ENCODE measurements at places on chromosomes 11 and 22.

DNA sequence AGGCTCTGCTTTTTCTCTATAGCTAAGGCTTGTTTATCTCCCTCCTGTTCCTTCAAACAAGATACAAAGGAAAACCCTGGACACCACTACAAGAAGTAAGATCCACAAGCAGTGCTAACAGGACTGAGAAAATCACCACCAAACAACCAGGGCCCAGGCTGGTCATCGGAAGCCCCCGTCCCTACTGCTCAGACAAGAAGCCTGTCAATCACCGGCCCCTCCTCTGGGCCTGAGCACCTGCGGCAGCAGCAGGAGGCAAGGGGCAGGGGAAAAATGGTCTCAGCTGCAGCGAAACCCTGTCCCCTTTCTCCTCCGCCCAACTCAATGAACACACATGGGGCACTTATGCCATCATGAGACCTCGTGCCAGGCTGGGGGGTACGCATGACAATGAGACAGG is 155.2 kb downstream of the CEP164 start:
- DNase-seq = no peak

DNA sequence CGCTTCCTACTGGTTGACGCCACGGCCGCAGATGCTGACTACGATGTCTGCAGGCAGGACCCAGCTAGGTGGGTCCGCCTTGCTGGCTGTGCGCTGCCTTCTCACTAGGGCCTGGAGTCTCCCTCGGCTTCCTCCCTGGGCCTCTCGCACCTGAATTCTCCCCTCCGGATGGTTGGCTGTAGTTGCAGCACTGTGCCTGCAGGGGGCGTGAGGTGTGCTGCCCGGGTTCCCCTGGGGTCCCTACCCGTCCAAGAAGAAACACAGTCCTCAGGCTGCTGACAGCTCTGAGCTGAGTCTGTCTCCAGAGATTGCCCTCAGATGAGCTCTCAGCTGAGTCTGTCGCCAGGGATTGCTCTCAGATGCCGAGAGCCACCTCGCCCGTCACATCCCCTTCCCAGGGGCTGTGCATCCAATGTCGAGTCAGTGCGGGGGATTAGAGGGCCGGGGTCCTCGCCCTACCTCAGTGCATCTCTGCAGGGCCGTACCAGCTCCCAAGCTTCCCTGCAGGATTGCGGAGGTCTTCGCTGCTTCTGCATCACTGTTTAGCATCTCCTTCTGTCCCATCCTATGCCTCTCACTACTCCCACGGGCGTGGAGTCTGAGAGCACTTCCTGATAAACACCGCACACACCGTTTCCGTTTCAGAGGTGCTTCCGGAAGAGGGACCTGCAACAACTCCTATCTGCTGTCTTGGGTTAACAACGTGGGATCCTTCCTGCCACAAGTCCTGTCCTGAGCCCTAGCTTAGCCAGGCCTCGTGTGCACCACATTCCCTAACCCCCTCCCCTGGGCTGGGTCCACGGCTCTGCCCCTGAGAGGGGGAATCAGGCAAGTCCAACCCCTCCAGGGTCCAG is 196.9 kb downstream of the CSNK2A3 start:
- DNase-seq = no peak

DNA sequence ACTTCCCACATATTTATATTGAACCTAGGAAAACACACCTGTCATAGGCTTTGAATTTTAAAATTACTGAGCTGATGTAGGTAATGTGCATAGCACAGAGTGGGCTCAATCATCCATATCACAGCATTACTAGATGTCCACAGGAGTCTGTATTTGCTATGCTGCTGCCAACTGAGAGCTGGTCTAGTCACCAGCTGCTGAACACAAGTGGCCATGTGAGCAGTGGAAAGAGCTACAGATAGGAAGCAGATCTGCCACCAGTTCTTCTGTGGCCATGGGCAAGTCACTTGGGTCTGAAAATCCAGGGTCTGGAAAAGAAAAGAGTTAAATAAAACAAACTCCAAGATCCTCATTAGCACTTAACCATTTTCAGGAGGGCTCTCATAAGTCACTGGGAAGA is 91.8 kb downstream of the APIP start:
- peak; percentile 6 for DNase-seq

- no peak for DNase-seq
Measured at GRCh38 chr22:16819249-16819648, 6.0 kb downstream of the XKR3 start.

DNA sequence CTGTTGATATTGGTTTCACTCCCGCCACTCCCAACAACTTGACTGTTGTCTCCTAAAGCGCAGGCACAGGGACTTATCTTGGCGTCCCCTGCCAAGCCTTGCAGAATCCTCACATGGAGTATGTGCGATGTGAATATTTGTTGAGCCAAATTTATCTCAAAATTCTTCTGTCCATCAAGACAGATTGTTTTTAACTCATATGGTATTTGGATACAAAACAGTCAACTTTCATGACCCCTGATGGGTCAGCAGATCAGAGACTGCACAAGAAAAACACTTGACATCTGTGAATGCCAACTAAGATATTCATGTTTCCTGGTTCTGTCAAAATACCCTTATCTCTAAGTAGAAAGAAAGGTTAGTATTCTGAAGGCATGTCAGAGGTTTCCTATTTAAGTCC is 221.7 kb upstream of the BLID start:
- DNase-seq = no peak

DNA sequence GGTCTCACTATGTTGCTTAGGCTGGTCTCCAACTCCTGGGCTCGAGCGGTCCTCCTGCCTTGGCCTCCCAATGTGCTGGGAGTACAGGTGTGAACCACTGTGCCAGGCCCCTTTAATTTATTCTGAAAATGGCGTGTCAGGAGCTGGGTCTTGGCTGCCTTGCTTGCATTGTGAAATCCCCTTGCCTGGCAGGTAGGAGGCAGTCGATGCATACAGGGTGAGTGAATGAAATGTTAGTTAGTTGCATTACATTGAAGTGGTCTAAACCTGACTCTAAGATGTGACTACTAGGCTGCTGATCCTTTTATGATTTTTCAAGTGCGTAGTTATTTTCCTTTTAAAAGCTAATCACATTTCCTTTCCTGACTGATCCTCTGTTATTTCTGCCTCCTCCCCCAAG is 42.9 kb downstream of the PARVB start:
- no peak for DNase-seq

DNA sequence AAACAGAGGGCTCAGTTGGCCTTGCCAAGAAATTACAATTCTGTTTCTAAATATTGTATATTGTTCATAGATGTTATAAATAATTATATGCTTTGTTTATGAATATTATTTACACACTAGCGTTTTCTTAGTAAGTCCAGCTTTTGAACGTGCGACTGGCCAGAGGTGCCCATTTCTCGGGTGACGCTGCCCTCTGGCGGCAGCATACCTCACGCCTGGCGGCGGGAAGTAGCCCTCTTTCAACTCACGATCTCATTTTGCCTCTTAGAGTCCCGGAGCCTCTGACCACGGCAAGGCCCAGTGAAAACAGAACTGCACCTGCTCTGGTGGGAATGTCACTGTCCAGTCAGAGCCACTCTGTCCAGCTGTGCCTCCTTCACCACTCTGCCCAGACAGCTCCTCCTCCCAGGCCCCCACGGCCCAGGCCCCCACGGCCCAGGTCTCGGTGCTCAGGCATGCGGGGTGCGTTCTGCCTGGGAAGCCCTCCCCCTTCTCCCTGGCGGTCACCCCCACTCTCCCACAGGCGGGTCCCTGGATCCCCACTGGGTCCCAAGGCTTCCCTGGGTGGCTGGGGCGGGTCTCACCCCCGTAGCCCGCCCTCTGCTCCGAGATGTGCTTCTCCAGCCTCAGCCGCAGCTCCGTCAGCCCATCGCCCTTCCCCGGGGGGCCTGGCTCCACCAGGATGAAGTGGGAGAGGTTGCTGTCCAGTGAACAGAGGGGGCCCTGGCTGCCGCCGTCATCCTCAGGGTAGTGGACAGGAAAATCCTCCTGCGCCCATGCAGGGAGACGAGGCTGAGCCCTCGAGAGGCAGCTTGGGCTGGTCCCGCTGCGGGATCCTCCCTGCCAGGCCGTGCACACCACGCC is 19.3 kb downstream of the TSSC4 start:
- peak; percentile 82 for DNase-seq

DNA sequence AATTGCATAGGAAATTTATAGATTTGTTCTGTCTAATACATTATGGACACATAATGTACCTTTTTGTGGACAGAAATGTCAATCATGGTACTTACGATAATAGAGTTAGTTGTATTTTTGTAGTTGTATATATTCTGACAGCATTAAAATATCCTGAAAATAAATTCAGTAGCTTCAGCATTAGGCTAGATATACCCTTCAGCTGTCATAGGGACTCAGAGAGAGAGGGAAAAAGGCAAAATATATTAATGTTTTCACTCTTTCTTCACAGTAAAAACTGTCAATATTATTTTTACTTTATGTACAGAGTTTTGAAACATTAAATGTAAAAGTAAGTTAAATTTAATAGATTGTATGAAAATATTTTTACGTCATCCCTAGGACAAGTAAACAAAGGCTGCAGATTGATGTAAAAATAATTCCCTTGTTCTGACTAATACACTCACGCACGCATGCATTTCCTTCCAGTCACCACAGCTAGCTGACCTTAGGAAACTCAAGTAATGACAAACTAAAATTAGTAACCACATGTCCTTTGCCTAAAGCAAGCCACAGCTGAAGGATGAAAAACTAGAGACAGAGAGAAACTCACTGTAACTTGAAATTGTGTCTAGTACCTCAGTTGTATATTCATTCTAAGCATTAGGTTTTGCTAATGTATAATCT is 104.7 kb upstream of the CARD18 start:
- no peak for DNase-seq

- DNase-seq = no peak
Measured at GRCh38 chr11:106276859-106277436, 199.5 kb downstream of the AASDHPPT start.

DNA sequence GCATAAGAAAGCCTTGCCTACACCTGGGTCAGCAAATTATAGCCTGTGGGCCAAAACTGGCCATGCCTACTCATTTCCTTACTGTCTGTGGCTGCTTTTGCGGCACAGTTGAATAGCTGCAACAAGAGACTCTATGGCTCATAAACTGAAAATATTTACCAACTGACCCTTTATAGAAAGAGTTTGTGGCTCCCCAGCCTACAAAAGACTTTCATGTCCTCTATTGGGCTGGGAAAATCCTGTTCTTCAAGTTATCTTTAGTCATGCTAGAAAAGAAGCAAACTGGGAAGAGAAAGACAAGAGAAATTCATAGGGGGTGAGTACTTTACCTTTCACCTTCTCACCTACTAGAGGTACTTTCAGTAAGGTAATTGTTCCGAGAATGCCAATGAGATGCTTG is 175.1 kb downstream of the SWAP70 start:
- DNase-seq = no peak

DNA sequence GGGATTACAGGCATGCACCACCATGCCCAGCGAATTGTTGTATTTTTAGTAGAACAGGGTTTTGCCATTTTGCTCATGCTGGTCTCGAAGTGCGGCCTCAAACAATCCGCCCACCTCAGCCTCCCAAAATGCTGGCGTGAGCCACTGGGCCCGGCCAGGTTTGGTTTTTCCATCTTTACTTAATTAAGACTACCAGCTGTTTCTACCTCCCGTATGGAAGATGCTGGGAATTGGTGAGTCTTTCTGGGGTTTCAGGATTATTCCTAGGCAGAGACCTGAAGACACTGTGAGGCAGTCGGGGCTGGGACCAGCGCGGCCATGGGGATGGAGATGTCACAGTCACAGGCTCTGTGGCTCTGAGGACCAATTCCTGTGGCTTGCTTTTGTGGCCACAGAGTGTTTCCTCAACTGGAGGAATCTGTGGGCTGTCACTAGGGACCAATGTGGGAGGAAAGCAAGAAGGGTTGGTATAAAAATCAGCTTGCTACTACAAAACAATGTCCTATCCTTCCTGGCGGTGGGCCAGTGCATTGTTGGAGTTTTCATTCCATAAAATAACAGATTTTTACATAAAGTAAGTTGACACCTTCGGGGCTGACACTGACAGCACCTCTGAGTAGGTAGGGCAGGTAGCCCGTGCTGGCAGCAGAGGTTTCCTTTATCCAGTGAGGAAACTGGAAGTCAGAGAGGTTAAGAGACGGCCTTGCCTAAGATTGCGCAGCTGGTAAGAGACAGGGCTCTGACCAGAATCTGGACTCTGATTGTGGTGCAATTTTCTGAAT is 8.4 kb upstream of the FTH1 start:
- peak; percentile 58 for DNase-seq

DNA sequence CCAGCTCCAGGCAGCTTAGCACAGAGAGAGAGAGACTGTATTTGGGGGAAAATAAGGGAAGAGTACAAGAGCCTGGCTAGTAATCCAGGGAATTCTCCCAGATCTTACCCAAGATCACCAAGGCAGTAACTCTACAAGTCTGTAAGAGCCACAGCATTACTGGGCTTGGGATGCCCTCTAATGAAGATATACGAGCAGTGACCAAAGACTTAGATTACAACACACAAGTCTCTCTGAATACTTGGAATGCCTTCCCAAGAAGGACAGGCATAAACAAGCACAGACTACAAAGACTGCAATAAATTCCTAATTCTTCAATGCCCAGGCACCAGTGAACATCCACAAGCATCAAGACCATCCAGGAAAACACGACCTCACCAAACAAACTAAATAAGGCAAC is 17.7 kb downstream of the DNAJC24 start:
- DNase-seq = no peak

DNA sequence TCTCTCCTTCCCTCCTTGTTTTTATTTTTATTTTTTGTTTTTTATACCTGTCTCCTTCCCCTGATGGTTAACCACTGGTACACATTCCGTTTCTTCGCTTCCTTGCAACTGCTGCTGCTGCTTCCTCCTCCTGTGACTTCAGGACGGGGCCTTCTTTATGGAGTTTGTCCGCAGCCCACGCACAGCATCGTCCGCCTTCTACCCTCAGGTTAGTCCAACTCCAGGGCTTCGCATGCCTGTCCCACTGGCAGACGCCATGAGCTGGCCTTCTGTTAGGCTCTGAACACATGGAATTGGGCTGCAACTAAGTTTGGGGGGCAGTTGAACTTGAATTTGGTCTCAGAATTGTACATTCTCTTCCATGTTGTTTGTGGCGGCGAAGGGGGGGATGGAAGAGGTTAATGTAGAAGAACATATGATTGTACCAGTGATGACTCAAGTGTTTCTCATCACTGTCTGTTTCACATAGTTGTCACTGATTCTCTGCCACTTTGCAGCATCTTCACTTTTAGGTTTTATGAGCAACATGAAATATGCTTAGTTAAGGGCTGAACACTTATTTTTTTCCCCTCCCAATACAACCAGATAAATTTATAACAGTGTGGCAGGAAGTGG is 83.0 kb upstream of the YWHAH start:
- no peak for DNase-seq

DNA sequence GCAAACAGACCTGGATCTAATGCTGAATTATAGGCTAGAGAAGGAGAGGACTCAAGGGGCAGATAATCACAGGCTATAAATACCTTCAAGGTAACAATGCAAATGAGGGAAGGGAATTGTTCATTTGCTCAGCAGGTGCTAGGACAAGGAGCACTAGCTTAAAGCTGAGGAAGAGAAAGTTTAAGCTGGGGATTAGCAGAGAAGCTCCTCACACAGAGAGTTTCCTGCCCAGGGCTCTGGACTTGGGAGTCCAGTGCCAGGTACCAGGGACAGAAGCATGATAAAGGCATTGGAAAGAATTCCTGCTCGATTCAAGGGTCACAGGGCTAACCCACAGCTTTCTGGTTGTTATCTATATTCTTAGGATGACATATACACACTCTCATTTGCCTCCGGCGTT is 509.9 kb downstream of the NTM start:
- DNase-seq = peak; percentile 9

Data from small intestine (tissue), 16 donors.